Mesenteric fat pad (tissue), 1 donor: ENCODE measurements at places on chromosomes 6 and 20.
A peak's percentile ranks its signal among the peaks of the same experiment; 100 is the strongest.

DNA sequence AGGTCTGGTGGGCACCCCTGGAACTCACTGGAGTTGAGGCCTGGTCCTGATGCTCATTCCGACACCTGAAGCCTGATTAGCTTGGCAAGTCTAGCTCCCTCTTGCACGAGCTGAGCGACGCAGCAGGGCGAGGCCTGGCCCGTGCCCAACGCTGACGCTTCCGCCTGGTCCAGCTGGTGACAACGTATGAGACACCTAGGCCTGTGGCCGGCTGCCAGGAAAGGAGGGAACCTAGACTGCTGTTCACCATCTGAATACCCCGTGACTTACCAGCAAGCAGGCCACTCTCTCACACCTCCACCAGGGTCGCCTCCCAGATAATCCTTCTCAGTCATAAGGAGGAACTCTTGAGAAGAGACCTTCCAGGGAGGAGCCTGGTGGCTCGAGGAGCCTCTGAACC is 24.5 kb downstream of the YTHDF1 start:
- no peak for DNase-seq

DNA sequence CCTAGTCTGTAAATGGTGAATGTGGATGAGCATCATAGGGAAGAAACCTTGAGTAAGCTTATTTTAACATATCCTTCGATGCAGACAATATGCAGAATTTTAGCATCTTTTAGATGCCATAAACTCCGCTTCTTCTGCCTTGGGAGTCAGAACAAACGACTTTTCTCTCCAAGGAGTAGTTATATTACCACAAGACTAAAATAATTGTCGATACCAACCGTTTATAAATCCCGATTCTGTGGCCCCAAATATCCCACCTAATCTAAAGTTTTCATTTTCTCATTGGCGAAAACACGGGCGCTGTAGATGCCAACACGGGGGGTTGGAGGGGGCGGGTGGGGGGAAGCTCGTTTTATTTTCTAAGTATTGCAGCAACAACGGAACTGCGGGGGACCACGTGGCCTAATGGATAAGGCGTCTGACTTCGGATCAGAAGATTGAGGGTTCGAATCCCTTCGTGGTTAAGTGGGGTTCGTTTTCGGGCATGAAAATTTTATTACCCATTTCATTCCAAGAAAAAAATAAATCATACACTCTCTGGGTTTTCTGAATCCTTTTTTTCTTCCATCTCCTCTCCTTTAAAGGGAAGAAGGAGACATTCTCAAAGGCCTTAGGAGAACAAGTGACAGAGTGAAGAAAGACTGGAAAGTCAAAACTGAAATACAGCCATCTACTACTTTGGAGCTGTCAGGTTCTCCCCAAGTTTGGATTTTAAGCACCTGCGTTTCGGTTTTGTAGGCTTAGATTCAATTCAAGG is 65.5 kb upstream of the BTN3A2 start:
- DNase-seq: no peak

- no peak for DNase-seq
Measured at GRCh38 chr6:17904491-17905120, 82.8 kb downstream of the KIF13A start.

DNA sequence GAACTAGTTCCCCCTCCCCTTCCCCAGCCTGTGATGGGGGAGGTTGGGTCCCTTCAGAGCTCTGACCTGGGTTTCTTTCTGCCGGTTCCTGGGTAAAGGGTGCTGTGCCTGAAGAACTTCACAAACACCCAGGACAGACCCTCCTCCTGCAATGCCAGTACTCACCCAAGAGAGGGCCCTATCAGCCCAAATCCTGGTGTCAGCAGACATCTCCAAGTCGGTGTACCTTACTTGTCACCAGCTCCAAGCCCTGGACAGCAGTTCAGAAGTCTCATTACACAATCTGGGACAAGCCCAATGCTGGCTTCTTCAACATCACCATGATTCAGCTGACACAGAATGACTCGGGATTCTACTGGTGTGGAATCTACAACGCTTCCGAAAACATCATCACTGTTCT is 467 bp downstream of the TREML4 start:
- peak; percentile 53 for DNase-seq

DNA sequence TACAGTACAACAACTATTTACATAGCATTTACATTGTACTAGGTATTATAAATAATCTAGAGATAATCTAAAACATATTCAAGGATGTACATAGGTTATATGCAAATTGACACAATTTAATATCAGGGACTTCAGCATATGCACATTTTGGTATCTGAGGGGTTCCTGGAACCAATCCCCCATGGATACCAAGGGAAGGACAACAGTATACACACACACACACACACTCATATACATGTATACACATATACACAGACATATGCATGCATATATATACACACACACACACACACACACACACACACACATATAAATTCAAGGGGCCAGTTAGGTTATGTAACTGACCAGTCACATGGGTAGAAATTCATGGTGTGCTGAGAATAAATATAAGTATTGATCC is 24.9 kb downstream of the ADGRF5 start:
- no peak for DNase-seq
